ENCODE measurements at places on chromosomes 1 and 21. TPM values are rescaled to one million over a fixed set of nuclear protein-coding genes. Genes with fewer than 3 reads are reported as not detected.

- no peak for DNase-seq
Measured at GRCh38 chr1:167501515-167502191, 16.7 kb downstream of the CD247 start.

- DNase-seq, result no peak
Measured at GRCh38 chr1:33275195-33275594, 18.9 kb downstream of the ZNF362 start.

ADCY10 gene
- 0.97 TPM for total RNA-seq

DNA sequence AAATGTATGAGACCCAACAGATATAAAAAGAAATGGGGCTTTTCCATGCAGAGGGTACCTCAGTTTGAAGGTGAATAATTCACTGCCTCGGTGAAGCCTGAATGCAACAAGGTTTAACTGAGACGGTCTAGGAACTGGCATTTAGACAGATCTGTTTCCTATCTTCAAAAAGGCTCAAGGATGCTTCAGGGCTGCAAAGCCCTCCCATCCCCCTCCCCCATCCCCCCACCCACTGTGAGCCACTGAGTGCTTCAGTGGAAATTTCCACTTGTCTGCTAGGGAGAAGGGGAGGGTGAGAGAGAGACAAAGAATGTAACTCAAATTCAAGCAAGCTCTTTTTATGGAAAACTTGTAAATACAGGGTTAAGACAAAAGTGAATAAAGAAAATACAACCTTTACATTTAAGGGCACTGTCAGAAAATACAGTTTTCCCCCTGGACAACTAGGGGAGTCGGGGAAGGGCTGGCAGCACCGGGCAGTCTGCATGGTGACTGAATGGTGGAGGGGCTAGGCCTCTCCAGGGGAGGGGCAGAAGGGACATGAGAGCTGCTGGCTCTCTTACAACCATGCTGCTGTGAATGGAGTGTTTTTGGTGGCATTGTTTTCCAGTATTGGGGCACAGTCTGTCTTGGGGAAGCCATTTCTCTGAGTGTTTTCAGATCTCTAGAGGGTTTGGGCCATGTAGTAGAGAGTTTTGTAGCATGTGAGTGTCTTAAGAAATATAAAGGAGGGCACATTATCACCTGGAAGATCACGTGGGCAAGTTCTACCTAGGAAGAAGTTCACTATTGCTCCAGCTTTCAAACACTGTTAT, 56.7 kb downstream of the MRPS6 start:
- DNase-seq, result no peak

- DNase-seq, result no peak
Measured at GRCh38 chr1:111856411-111857185, 100.9 kb downstream of the DDX20 start.

DNA sequence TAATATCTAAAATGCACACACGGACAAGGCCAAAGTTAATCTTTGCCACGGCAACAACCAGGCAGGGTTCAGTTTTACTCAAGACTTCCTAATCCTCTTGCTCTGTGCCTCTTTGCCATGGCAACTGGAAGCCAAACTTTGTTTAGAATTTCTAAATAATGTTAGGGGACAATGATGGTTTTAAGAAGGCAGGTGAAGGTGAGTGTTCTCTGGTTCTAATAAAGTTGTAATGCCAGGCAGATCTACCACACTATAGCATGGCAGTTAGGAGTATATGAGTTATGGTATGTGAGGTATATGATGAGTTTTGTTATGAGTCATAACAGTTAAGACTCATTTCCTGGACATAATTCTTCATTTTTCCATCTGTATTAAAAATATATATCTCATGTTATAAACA, 2.7 kb downstream of the PTPRC start:
- no peak for DNase-seq
